ENCODE measurements at places on chromosomes 1 and 21. TPM values are rescaled to one million over a fixed set of nuclear protein-coding genes. Genes with fewer than 3 reads are reported as not detected.

SH2D5 gene
- total RNA-seq = 0.14 TPM

GRCh38 chr1:156559086-156559796 is 13.1 kb downstream of the IQGAP3 start:
- DNase-seq = no peak

NIBAN1 gene
- 28.4 TPM for total RNA-seq

GREM2 gene
- not detected for total RNA-seq

CDKN2C gene
- total RNA-seq = 52.5 TPM
